Mucosa of gallbladder (tissue), 1 donor: ENCODE measurements at places on chromosomes 3 and 15. TPM values are rescaled to one million over a fixed set of nuclear protein-coding genes. Genes with fewer than 3 reads are reported as not detected.

The PIF1 gene
- 6.0 TPM for total RNA-seq

The ICE2 gene
- total RNA-seq = 47.7 TPM

DNA sequence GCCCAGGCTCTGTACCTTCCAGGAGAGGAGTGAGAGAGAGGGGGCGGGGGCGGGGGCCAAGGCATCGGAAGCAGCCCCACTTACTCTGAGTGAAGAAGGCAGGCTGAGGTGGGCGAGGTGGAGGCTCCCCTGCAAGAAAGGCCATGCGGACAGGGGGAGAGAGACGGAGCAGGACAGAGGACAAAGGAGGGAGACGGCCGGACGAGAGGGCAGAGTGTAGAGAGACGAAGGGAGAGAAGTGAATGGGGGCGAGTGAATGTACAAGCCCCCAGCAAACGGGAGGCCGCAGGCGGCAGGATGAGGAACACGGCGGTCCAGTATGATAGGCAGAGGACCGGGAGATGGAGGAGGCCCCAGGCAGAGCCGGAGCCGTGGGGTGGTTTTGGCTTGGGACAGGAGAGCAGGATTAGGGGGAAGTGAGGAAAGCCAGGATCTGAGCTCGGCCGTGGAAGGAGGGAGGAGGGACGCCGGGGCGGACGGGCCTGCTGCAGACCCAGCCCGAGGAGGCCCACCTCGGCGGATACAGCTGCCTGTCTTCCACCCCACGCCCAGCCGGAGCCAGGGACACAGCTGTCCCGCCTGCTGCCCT lies 38.8 kb downstream of the TNK2 start:
- no peak for DNase-seq

- DNase-seq = no peak
Measured at GRCh38 chr15:39852250-39852649, 67.8 kb downstream of the GPR176 start.

The VWA5B2 gene
- not detected for total RNA-seq

The IL17RD gene
- total RNA-seq = 11.7 TPM

The ALDH1A2 gene
- total RNA-seq = 134 TPM

The AMIGO3 gene
- 0.43 TPM for total RNA-seq

- DNase-seq = no peak
Measured at GRCh38 chr15:49430046-49430445, 7.0 kb downstream of the FGF7 start.

- no peak for DNase-seq
Measured at GRCh38 chr3:131388490-131388799, 6.9 kb downstream of the NUDT16 start.

DNA sequence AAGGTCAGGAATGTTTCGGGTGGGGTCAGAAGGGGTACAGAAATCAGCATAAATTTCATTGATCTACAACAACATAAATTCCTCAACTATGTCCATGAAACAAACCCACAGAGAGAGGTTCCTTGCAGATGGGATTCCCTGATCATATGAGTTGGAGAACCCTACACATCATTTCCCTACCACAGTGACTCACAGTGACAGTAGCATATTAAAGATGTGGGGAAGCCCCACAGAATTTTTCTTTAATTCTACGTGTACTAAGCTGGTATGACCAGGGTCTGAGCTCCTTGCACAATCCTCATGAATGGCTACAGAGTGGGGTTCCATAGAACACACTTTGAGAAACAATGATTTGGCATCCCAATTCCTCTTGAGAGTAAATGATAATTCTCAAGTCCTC lies 116.9 kb upstream of the RAD18 start:
- no peak for DNase-seq

DNA sequence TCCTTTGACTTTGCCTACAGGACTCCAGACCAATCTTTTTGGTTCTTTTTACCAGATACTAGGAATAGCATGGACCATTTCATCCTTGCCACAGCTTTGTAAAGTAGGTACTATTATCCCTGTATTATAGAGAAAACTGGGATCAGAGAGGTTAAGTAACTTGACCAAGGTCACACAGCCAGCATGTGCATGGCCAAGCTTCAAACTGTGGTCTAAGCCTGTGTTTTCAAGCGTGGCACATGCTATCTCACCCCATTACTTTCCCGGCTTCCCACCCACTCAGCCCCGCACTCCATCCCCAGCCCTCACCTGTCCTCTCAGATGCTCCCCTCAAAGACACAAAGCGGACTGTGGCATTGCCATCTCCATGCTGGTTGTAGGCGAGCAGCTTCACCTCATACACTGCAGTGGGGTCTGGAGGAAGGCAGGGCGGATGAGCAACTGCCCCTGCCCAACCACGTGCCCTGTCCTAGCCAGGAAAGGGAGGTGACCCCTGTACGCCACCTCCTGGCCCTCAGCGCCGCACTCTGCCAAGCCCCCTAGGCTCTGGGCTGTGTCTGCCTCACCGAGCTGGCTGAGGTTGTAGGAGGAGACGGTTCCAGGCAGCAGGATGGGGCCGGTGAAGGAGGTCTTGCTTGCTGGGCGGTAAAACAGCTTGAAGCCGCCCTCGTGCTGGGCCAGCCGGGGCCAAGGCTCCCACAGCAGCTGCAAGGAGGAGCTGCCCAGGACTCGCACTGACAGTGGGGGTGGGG lies 25.7 kb downstream of the RNU5B-1 start:
- no peak for DNase-seq

DNA sequence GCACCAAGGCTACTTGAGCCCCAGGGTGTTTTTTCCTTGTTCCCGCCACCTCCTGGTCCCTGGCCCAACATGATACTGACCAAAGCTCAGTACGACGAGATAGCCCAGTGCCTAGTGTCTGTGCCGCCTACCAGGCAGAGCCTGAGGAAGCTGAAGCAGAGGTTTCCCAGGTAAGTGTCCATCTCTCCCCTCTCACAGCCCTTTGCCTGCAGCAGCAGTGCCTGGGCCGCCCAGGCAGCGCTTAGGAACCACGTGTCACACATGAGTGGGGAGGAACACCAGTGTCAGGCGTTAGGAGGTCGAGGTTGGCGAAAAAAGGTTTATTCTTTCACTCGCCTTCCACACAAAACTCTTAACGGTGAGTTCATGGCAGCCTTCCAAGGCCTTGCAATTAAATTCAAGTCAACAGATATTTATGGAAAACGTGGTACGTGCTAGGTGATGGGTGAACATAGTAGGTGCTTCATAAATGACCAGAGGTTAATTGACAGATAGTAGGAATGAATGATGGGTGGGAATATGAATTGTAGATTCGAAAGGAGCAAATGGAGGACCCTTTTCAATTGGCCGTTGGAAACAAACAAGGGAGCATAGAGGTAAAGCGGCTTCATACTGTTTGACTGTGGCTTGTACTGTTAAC lies 486 bp downstream of the CDIN1 start:
- DNase-seq = peak; percentile 16

The PCLAF gene
- 3.0 TPM for total RNA-seq

The PDIA5 gene
- 49.3 TPM for total RNA-seq

DNA sequence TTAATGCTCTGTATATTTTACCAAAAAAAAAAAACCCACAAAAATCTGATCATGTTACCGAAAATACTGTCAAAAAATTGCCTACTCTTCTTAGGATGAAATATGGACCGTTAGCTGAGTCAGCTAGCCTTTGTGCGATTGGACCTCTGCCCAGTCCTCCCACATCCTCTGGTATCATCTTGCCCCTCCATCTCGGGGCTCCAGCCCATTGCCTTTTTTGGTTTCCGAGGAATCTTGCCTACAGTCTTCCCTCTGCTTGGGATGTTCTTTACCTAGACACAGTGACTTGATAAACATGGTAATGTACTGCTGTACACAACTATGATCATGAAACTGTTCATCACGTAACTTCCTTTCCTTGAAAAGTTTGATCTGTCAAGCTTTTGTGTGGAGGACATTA lies 371.4 kb downstream of the SV2B start:
- no peak for DNase-seq

The HESX1 gene
- 0.52 TPM for total RNA-seq

- DNase-seq = no peak
Measured at GRCh38 chr3:23739536-23739935, 66.2 kb upstream of the UBE2E1 start.

The PIGX gene
- 21.5 TPM for total RNA-seq

DNA sequence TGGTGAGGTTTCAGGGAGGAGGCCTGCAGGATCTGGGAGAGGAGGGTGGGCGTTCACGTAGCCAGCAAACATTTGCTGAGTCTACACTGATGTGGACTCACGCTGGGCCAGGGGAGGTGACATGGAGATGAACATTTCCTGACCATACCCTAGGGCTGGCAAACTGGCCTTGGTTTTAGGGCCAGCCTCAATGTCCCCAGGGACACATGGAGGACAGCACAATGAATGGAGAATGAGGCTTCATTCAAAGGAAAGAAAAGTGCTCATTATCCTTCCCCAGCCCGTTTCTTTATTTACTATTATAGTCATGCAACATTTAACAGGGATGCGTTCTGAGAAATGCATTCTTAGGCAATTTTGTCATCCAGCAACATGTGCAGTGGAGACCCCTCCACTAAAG lies 26.8 kb downstream of the ACAN start:
- DNase-seq = no peak

DNA sequence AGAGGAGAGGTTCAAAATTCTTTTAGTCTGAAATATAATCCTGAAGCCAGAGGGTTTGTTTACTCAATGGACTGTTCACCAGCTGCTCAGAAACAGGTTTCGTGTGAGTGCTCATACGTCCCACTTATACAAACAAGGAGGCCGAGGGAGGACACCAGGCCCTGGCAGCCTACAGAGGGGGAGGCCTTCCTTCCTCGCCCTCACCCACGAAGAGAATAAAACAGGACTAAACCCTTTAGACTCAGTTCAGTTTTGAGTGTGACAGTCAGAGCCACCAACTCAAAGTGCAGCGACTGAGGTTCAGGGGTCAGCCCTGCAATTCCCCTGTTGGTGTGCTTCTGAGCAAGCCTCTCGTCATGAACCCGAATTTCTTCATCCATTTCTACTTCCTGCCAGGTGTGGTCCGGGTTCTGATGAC lies 17.3 kb downstream of the FAM174B start:
- peak; percentile 44 for DNase-seq

DNA sequence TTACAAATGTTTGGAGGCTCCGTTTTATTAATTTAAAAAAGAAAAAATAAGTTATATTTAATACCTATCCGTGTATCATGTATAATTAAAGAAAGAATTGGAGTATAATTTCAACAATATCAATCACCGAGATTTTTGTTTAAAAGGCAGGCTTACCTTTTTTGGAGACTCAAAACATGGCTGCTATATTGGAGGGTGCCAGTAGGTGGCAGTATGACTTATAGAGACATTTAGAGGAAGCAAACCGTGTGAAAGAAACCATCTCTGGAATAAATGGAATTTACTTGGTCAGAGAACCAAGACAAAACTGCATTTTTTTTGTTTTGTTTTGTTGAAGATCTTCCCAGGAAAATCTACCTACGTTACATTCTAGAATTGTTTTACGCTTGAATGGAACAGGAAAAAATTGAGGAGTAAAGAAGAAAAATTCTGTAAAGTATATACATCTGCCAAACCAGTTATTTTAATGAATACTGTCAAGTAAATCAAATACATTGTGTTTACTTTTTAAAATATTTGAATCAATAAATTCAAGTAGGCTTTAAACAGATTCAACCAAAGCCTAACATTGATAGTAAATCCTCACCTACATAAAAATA lies 802.6 kb upstream of the ALCAM start:
- peak; percentile 31 for DNase-seq

The SPATA12 gene
- total RNA-seq = 0.43 TPM

The PDZRN3 gene
- 56.4 TPM for total RNA-seq

The RBP2 gene
- total RNA-seq = 12.2 TPM

- no peak for DNase-seq
Measured at GRCh38 chr15:33284336-33284735, 26.4 kb upstream of the RYR3 start.

- DNase-seq = no peak
Measured at GRCh38 chr3:5136211-5136918, 14.3 kb downstream of the ARL8B start.

DNA sequence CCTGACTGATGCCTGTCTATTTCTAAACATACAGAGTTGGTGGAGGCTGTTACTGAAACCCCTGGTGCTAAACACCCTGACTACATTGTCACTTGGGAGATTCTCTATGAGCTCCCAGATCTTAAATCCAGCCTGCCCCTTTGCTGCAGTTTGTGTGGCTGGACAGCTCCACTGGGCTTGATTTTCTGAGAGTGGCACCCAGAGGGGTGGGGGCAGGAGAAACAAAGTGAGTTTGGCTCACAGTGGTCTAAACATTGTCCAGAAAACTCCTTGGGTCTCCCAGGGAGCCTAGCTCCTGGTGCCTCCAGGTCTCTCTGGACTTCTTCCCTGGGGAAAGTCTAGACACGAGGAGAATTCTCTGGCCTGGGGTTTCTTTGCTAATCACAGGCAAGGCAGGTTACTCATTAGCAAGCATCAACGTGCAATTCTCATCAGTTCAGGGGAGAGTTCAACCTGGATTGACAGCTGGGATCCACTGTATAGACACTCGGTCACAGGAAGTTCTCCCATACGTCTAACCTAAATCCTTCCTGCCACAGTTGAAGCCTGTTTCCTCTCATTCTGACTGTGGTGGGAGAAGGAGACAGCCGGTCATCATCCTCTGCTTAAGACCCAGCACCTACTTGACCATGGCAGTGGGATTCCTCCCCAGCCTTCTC lies 7.1 kb upstream of the DLL4 start:
- no peak for DNase-seq

DNA sequence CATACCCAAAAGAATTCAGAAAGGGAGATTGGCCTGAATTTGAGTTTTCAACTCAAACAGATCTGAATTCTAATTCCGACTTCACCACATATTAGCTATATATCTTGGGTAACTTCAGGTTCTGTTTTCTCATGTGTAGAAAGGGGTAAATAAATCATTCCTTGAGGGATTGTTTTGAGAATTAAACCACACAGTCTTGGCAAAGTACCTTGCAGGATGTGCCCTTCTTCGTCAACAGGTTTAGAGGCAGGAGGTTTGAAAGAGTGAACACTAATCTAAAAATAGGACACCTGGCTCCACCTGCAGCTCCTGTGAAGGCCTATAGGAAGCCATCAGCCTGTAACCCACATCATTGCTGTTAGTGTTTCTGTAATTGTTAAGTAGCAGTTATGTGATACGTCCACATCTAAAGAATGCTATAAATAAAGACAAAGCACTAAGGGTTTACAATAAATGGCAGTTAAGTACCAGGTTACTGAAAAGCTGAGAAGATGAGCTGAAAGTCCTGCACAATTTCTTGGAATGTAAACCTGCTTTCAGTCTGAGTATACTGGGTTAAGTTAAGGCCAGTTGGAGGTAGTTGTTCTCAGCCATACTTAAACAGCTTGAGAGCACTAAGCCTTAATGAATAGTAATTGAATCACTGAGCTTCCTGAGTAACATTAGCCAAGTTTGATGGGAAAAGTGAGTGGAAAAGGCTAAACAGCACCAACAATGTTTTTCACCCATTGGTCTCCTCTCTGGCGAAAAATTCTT lies 6.0 kb downstream of the CCDC80 start:
- DNase-seq = no peak

DNA sequence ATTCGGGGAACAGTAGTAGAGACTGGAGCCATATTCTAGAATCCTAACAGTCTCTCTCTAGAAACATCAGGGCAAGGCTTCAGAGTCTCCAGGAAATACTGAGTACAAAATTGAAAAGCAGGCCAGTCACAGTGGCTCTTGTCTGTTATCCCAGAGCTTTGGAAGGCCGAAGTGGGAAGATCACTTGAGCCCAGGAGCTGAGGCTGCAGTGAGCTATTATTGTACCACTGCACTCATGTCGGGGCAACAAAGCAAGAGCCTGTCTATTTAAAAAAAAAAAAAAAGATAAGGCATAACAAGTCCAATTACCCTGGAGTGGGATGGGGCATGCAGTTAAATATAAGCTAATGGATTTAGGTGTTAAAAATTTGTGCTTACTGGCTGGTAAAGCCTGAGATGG lies 79.0 kb downstream of the SEMA6D start:
- no peak for DNase-seq

The STXBP5L gene
- 0.35 TPM for total RNA-seq

The XCR1 gene
- total RNA-seq = 0.66 TPM

GRCh38 chr3:191047930-191048329 lies 151.1 kb upstream of the OSTN start:
- DNase-seq = no peak
